GM04503 (cell line): ENCODE measurements at places on chromosomes 5 and 9.
A peak's percentile ranks its signal among the peaks of the same experiment; 100 is the strongest.

GRCh38 chr5:160044391-160044804 lies 35.5 kb downstream of the TTC1 start:
- DNase-seq = no peak

DNA sequence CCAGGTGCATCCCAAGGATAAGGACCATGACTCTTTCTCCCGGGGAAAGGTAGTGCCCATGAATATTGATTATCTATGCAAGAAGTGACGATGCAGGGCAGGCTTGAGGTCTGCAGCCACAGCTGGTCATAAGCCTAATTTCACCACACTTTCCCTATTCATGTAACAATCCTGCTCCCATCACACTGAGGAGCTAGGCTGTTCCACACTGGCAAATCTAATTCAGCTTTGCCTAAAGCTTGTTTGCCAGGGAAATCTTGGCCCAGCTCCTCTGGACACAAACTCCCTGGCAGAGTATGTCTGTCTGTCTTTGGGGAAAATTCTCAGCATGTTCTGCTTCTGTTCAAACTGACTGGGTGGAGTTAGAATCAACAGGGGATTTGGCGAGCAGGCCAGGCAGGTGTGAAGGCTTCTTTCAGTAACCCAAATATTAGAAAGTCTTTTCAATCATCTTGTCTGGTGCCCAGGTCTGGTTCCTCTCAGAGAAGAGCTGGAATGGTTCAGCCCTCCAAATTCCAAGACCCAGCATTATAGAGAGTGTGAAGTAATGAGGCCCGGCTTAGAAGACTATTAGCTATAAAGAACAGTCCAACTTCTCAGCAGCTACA lies 88.5 kb upstream of the SPDL1 start:
- DNase-seq = peak; percentile 5

DNA sequence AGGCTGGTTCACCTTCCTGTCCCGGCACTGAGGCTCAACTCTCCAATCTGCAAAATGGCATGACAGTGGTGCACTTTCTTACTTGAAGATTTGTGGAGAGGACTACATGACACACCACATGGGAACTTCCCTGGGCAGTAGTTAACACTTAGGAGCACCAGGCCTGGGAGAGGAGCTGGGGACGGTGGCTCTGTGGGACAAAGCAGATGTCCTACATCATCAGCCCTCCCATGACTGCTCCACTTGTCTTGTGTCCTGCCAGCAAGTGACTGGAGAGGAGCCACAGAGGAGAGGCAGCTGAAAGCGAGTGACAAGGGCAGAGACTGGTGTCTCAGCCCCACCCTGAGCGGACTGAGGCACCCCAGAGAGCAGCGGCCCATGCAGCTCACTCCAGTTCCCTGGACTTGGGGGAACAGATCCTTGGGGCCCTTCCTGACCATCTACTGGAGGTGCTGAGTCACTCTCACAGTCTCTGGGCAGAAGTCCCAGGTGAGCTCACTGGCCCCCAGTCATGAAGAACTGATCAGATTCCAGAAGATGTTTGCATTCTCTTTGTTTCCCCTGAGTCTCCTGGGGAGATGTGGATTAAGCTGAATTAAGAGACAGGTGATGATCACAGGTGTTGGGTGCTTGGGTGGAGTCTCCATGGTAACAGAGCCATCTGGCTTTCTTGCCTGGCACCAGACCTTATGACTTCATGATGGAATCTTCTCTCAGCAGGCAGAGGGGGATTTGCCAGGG lies 13.2 kb upstream of the SLC25A48 start:
- DNase-seq = no peak

GRCh38 chr9:126667190-126668055 lies 53.7 kb downstream of the LMX1B start:
- DNase-seq = no peak

- no peak for DNase-seq
Measured at GRCh38 chr9:21983561-21983935, 10.6 kb downstream of the CDKN2A start.

GRCh38 chr9:5438301-5439162 lies 807 bp upstream of the PLGRKT start:
- DNase-seq = no peak

GRCh38 chr5:98301547-98301946 lies 471.9 kb upstream of the RGMB start:
- no peak for DNase-seq

- no peak for DNase-seq
Measured at GRCh38 chr5:177576169-177576568, 15.8 kb upstream of the TMED9 start.

DNA sequence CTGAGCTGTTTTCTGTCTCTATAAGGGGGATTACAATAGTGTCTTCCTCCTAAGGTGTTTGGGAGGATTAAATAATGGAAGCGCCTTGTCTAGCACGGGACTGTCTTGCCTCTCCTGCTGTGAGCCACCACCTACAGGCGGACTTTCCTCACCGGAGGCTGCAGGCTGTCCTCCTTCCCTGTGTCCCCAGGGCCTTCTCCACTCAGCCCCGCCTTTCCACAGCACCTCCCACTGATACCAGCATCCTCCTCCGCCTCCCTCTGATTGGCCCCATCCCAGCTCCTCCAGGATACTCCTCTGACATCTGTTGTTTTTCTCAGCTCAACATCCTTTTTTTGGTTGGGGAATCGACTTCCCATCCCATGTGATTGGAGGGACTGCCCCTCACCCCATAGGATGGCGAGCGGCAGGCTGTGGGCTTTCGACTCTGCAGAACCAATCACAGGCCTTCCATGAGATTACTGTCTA lies 851 bp upstream of the ZDHHC12 start:
- DNase-seq = peak; percentile 56

DNA sequence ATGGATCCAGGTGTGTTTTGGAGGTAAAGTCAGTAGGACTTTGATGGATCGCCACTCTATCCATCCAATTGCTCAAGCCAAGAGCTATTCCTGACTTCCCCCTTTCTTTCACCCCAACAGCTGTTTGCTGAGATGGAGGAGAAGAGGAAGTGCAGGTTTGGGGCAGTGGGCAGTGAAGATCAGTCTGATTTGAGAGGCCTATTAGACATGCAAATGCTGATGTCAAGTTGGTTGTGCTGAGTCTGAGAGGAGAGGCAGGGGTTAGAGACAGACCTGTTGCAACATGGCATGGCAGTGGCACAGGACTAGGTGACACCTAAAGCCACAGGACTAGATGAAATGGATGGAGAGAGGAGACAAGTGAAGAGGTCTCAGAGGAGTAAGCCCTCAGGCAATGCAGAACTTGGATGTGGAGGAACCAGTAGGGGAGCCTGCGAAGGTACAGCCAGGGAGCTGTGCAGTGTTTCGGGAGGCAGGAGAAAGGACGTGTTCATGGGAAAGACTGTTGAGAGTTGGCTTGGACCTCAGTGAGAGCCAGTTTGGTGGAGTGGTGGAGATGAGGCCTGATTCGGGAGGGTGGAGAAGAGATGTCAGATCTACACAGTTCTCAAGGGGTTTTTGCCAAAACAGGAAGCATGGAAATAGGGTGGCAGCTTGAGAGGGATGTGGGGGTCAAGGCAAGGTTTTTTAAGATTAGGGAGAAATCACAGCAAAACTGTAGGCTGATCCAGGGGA lies 175.0 kb downstream of the MACROH2A1 start:
- DNase-seq = no peak

DNA sequence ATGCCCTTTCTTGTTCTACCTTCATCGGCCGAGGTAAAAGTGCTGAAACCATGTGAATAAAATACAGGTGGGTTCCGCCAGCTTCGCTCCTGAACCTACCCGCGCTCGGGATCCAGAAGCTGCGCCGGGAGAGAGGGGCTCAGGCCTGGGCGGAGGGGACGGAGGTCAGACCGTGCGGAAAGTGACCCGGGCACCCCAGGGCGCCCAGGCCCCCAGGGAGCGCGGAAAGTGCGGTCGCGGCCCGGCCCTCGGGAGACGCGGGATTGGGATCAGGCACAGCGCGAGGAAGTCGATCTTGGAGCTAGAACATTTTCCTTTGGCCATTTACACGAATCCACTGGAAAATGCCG lies 329 bp downstream of the SYK start:
- no peak for DNase-seq

- DNase-seq = no peak
Measured at GRCh38 chr5:133995341-133995740, 9.4 kb downstream of the VDAC1 start.

DNA sequence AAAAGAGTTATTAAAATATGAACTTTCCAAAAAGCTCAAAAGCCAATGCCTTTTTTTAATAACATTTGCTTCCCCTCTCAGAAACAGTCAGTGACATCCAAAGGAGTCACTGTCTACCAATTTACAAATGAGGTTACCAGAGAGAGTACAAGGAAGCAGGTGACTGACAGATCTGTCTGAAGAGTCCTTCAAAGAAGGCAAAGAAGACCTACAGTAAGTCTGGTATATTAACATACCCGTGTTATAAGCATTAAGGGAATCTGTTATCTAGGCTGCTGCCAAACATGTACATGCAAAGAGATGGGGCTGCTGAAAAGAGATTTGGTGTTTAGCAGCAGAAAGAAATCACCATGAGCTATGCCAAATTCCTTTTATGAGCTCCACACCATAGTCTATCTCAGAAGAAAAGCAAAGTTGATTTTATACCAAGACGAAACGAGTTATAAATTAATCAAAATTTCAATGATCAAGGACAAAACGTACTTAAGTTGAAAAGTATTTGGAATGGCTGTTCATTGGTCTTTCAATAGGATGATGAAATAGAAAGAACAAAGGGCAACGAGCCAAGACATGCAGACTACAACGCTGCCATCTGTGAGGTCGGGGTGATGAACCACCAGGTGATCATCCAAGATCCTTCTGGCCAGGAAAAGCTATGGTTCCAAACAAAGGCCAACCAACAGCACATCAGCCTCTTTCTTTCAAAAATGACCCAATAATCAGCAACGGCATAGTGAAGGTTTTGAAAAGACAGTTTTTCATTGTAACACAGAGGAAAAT lies 8.1 kb downstream of the PRELID2 start:
- no peak for DNase-seq

DNA sequence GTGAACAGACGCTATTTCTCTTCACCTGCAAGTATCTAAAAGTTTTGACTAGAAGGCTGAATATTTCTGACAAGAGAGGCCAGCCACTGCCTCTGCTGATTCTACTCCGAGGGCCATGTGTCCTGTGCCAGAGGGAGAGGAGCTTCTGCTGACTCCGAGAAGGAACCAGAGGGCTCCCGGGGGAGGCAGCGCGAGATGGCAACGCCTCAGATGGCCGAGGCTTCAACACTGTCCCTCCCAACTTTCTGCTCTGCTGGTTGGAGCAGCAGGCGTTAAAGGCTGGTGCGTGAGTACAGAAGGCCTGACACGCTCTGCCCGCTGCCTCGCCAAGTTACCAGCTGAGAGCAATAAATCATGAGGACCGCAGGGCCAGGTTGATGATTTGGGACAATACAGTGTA lies 178.8 kb downstream of the GAPVD1 start:
- DNase-seq = no peak

DNA sequence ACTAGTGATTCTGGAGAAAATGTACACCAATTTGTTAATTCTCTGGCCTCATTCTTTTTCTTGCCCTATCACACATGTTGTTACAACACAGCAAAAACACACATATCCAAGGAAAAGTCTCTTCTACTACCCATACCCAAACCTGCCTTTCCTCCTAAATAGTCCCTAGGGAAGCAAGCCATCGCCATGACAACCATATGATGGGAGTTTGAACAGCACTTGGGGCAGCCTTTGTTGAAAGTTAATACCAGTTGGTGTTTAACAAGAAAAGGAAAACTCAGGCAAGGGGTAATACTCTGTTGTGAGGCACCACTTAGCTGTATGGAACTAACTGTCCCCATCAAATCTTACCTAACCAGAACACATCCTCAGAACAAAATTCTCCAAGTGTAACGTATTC lies 1.7 kb downstream of the TRPM3 start:
- no peak for DNase-seq

- DNase-seq = no peak
Measured at GRCh38 chr9:128442150-128442549, 13.7 kb upstream of the ODF2 start.

- DNase-seq = no peak
Measured at GRCh38 chr5:57482671-57483106, at the start of gene ACTBL2. ACTBL2 (minus strand) TSS chr5:57482811; CDS start chr5:57482707, 104 bp downstream.

DNA sequence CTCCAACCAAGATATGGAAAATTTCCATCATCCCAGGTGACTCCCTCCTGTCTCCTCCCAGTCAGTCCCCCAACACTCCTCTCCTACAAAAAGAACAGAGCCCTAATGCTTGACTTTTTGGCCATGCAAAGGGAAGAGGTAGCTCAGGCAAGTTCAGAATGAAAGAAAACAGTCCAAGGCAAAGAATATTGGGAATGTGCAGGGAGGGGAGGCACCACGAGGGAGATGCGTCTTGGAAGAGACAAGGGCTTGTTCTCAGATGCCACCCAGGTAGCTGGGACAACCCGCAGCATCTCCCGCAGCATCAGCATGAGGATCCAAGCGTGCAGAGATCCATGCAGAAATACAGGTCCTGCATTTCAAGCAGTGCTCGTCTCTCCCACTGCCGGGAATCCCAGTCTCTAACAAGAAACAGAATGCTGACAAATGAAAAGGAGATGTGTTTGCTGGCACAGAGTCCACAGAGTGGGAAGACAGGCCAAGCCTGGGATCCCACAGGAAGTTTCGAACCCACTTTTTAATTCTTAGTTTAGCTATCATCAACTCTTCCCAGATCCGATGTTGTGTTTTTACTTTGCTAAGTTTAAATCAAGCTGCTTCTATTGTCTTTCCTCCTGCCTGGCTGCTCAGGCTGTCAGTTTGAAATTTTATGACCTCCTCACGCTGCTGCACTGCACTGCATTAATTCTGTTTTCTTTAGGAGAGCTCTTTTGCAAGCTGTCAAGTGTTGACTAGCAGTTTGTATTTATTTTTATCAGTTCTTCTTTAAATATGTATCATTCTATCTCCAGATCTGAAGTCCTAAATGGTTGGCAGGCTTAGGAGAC lies 86.8 kb upstream of the OSMR start:
- no peak for DNase-seq

DNA sequence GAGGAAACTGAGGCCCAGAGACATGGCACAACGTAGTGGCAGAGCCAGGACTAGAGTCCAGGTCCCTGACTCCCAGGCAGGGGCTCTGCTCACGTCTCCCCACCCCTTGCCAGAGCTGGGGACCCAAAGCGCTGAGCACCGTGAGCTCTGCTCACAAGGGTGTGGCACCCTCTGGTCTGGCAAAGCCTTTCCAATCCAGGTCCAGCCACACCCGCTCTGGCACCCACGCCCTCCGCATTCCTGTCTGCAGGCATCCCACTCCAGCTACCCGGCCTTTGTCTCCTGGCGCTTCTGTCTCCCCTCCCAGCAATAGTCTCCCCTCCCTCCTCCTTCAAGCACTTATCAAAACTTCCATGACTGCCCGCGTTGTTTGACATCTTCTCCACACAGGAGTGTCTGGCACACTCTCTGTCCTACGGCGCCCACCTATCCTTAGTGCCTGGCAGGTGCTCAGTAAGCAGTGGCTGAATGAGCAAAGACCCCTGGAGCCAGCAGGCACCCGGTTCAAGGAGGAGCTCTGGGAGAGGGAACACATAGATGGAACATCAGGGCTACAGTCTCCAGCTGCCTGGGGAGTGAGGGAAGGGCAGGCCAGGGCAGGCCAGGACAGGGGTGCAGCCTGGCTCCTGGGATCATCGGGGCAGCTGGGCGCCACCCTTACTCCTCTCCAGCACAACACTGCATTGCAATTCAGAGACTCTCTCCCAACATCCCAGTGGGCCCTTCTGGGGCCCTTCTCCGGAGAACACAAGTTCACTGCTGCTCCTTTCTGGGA lies 12.0 kb downstream of the HIGD2A start:
- no peak for DNase-seq

GRCh38 chr9:134660407-134660806 lies 18.8 kb downstream of the COL5A1 start:
- DNase-seq = no peak
